T47D (cell line): ENCODE measurements at places on chromosomes 2 and 18.

- no peak for DNase-seq
Measured at GRCh38 chr18:57077786-57078552, 68.9 kb upstream of the BOD1L2 start.

DNA sequence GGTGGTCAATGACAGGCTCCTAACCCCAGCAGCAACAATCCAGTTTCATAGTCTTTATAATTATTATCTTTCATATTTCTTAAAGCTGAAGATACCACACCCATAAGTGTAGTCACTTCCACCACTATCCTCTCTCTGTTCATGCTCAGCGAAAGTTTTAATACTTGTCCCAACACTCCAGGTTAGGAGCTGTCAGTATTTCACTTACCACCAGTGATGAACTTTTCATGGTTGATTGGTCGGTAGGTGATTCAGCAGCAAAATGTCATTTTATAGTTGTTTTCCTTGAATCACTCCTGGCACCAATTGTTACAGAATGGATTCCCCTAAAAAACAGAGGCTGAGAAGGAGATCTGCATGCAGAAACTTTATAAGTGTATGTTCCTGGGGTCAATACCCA lies 324.9 kb downstream of the CCDC85A start:
- DNase-seq: no peak

GRCh38 chr2:193409951-193410350 lies 1215.2 kb upstream of the TMEFF2 start:
- no peak for DNase-seq

DNA sequence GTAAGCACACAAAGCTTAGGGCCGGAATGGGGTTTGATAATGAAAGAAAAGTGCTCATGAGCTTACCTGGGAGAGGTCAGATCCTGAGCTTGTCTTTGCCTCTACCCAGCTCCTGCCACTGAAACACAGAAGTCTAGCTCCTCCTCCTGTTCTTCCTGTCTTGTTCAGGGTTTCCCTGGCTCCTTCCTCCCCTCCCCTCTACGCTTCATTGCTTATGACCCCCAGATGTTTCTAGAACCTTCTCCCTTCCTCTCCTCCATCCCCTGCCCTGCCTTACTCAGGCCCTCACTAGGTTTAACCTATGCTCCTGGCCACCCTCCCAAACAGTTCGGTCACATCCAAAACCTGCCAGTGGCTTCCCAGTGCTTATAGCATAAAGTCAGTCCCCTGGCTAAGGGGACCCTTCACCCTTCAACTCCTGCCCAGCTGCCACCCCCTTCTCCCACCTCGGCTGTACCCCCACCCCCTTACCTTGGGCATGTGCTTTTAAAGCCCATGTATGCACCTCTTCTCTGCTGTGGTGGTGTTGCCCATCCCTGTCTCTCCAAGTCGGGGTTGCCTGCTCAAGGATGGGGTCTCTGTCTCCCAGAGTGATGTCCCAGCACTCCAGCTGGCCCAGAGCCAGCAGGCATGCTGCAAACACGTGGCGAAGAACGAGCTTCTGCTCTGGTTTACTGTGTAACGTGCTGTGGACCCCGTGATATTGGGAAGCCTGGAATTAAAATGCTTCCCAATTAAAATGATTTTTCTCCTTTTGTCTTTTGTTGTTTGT lies 233.6 kb downstream of the TPGS2 start:
- DNase-seq: no peak

- no peak for DNase-seq
Measured at GRCh38 chr2:151374436-151374835, 17.0 kb downstream of the TNFAIP6 start.

DNA sequence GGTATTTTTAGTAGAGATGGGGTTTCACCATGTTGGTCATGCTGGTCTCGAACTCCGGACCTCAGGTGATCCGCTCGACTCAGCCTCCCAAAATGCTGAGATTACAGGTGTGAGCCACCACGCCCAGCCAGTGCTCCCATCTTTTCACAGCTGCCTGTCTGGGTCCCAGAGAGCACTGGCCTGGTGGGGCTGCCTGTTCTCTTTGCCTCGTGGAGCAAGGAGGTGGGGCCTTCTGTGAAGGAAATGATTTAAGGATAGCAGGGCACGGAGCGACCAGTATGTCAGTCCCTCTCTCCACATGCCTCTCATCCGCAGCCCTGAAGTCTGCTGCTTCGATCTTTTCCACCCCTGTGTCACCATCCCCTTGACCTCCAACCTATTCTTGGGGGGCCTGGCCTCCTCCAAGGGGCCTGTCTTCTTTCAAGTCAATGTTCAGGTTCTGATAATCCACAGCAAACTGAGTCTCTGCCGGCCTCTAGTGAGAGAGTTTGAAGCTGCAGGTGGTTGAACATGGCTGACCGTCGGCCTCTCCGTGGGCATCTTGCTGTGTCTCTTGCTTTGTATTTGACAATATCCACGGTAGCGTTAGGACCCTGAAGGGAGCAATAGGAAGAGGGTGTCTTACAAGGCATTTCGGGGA lies 28.2 kb upstream of the GIGYF2 start:
- DNase-seq: no peak

GRCh38 chr2:189719571-189719970 lies 43.0 kb downstream of the OSGEPL1 start:
- no peak for DNase-seq
